ENCODE measurements at places on chromosomes 3 and 15.

DNA sequence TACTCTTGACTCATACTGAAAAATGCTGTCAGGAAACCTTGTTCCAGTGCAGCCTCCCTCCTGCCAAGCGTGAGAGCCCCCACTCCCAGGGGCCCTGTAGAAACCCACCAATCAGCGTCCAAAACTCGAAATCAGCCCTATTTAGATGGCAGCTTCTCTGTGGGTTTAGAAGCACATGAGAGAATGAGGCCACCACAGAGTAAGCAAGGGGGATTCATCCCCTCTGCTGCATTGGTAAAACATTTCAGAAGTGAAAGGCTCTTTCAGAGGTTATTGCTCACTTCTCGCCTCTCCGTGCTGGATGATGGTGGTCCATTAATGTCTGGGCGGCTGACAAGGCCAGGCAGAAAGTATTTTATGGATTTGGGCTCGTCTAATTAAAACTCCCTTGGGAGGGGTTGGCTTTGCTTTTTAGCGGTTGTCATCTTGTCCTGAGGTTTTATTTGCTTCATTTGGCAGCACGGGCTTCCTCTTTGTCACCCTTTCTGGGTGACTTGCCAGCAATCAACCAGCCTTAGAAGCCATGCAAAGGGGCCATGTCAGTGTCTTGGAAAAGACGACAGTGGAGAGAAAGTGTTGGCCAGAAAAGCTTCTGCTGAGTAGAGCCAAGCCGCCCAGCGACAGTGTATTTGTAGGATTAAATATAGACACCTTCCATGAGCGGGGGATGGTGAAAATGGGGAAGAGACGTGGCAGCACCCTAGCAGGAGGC is 145.5 kb downstream of the ATP10A start:
- peak; percentile 93 for DNase-seq

DNA sequence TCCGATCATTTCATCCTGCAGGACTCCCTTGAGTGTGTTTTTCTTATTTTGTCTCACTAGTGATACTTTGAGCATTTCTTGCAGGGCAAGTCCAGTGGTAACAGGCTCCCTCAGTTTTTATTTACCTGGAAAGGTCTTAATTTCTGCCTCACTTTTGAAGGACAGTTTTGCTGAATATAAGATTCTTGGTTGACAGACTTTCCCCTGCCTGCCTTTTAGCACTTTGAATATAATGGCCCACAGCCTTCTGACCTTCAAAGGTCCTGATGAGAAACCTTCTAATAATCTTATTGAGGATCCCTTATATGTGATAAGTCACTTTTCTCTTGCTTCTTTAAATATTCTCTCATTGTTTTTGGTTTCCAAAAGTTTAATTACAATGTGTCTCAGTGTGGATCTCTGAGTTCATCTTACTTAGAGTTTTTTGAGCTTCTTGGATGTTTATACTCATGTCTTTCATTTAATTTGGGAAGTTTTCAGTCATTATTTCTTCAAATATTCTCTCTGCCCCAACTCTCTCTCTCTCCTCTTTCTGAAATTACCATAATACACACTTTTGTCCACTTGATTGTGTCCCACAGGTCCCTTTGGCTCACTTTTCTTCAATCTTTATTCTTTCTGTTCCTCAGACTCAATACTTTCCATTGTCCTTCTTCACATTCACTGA is 36.3 kb upstream of the ARIH1 start:
- no peak for DNase-seq

DNA sequence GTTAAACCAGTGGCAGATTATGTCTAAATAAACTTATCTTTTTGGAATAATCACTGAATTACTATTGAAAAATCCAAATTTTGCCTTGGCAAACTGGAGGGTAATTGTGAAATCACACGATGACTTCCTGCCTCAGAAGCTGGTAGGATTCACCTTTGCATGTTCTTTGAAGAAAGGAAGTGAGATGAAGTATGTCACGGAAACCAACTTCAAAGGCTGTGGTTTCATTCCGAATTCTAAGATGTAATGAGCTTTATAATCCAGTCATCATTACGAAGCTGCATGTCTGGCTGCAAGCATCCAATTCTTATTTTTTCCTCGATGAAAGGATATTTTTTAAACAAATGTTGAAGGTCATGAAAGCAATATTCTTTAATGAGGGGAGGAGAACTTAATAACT is 15.0 kb upstream of the ZBED2 start:
- no peak for DNase-seq

GRCh38 chr3:66035763-66036477 is 2.8 kb downstream of the MAGI1 start:
- no peak for DNase-seq

- no peak for DNase-seq
Measured at GRCh38 chr3:109278546-109278945, 37.8 kb downstream of the DPPA2 start.

- DNase-seq, result peak; percentile 39
Measured at GRCh38 chr3:76024640-76025039, 239.3 kb upstream of the ZNF717 start.

All from fibroblast of skin of scalp (primary cell).